NCI-H1417 (cell line): ENCODE measurements at places on chromosomes 13 and 19.

DNA sequence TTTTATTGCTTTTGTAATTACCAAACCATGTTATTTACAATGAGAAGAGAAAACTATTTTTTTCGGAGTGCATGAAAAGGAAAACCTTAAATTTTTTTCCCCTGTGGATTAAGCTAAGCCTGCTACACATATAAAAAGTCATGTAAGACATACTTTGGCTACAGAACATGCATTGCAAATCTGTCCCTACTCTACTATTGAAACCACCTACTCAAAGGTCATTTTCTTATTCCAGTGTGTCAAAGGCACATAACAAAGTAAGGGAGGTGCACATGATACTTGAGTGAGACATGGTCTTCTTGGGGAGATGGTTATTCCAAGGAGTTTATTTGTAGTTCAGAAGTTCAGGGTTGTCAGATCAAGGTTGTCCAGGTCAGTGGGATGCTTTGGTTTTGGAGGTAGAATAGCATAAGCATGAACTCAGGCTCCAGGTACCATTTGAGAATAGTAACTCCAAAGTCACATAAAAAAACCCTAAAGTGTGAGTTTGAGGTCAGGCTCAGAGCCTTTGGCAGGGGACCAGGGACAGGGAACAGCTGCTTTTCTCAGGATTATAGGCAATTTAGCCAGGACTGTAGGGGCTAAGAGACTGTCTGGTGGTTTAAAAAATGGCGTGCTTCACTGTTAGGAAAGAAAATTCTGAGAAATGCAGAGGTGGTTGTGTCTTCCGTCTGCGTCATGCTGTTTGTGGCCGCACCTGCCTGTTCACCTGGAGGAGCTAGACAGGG is 15.4 kb downstream of the FARP1 start:
- DNase-seq: no peak

DNA sequence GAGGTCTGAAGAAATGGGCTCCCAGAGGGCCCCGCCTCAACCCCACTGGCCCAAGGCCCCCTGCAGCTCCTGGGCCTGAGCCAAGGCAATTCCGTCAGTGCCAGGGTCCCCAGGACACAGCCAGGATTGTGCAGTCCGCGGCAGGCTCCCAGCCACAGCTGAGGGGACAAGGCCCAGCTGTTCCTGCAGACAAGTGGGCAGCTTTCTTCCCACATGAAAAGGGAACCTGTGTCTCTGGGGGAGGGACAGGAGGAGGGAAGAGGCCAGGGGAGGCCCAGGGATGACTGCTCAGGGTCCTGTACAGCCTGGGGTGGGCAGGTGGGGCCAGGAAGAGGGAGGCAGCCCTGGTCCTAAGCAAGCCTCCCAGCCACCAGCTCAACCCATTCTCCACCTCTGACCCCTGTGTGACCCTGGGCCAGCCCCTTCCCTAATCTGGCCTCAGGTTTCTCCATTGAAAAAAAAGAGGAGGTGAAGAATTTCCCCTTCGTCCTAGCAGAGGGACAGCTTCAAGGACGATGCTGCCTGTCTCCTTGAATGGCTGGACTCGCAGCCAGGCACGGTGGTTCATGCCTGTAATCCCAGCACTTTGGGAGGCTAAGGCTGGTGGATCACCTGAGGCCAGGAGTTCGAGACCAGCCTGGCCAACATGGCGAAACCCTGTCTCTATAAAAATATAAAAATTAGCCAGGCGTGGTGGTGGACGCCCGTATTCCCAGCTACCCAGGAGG is 20.5 kb upstream of the VSTM2B start:
- no peak for DNase-seq

GRCh38 chr19:57786286-57786685 is 16.8 kb downstream of the ZNF586 start:
- DNase-seq: no peak

- no peak for DNase-seq
Observed at GRCh38 chr19:1685046-1685445, 32.6 kb upstream of the TCF3 start.

DNA sequence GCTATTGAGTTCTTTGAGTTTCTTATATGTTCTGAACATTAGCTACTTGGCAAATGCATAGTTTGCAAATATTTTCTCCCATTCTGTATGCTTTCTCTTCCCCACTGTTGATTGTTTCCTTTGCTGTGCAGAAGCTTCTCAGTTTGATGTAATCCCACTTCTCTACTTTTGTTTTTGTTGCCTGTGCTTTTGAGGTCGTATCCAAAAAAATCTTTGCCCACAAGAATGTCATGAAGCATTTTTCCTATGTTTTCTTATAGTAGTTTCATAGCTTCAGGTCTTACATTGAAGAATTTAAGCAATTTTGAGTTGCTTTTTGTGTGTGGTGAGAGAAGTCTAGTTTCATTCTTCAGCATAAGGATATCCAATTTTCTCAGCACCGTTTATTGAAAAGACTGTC is 536.7 kb upstream of the ARGLU1 start:
- no peak for DNase-seq

- DNase-seq: no peak
Observed at GRCh38 chr13:93726173-93726957, 499.8 kb downstream of the GPC6 start.

DNA sequence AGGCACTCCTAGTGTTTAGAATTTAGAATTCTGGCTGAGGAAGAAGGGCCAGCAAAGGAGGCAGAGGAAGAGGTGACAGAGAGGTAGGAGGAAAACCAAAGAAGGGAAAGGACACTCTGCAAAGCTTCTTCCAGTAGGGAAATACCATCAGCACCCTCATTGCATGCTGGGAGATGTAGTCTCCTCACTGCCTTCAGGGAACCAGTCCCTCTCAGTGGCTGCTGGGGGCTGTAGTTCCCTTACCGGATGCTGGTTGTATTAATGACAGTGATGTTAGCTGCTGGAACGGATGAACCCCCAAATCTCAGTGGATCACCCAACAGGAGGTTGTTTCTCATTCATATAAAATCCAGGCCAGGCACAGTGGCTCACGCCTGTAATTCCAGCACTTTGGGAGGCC is 10.1 kb downstream of the GRIN2D start:
- peak; percentile 63 for DNase-seq

GRCh38 chr19:17873786-17874757 is 2.3 kb downstream of the SLC5A5 start:
- peak; percentile 33 for DNase-seq

- no peak for DNase-seq
Observed at GRCh38 chr19:2428756-2429711, 1.6 kb upstream of the TIMM13 start.

DNA sequence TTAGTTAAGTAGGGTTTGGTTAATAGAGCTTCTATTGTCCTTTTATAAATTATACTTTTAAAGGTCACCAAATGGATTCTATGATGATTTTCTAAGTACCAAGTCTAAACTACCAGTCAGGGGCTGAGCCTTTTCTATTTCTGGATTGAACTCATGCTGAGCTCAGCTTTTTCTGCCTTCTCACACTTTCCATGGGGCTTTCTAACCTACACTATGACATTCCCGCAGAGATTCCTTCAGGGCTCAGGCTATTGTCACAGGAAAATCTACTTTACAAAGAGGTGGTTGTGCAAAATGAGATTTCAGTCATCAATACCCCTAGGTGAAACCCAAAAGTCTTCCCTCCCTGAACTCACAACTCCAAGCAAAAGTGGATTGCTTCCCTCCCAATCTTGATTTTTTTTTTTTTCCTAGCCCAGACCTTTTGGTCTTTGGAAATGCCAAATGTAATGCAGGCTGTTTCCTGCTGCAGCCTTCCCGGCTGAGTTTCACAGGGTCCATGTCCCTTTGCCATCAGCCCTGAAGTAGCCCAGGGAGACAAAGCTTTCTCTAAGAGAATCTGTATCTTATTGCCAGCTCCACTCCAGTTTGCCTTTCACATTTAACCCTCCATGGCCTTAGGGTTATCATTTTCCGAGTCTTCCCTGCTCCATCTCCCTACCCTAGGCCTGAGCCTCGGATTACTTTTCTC is 13.6 kb downstream of the C13orf42 start:
- DNase-seq: no peak

DNA sequence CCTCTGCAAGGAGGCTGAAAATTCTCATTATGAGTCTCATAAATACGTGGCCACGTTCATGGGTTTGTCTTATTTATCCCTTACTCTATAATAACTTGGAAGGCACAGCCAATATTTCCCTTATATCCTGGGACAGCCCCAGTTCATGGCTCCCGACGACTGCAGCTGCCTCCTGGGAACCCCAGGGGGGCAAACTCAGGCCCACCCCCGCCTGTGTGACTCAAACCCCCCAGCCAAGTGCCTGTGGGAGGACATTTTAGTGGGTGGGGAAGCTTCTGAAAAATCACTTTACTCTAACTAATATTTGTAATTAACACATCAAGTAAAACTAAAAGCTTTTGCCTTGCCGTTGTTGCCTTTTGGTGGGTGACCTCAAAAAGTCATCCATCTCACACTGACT is 14.3 kb downstream of the RASA3 start:
- DNase-seq: no peak

- no peak for DNase-seq
Observed at GRCh38 chr19:52170863-52171320, 529 bp downstream of the ZNF836 start.

DNA sequence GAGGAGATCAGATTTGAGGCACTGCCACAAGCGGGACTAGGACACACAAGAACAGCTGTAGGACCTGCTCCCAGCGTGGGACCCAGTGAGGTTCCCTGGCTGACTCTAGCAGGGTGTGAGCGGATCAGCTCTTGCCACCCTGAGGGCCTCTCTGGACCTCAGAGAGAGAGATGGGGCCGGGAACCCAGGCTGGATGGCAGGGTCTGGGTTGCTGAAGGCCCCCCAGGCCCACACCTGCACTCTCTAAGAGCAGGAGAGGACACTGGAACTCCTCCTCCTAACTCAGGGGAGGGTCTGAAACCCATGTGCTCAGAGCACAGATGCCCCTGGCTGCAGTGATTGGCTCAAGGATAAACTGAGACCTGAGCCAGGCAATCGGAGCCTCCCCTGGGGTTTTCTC is 13.5 kb upstream of the IL4I1 start:
- no peak for DNase-seq

DNA sequence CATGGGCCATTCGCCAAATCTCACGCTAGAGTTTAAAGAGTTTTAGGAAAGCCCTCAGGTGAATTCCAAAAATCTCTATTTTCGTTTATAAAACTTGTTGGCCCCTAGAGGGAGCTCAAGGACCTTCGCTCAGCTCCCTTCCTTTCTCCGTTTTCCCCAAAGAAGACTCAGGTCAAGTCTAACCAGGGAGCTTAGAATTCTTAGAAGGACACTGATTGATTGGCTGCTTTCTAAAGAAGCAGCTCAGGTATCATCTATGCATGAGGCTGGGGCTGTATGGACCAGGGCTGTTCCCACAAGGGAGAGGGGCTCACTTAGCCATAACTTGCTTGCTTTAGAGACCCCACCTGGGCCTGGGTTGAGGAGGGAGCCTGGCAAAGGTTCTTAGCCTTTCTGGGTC is 20.5 kb downstream of the DZIP1 start:
- peak; percentile 24 for DNase-seq

- DNase-seq: no peak
Observed at GRCh38 chr19:39788244-39788643, 9.6 kb downstream of the LEUTX start.

GRCh38 chr19:48249502-48250014 is 6.2 kb downstream of the CARD8 start:
- no peak for DNase-seq

DNA sequence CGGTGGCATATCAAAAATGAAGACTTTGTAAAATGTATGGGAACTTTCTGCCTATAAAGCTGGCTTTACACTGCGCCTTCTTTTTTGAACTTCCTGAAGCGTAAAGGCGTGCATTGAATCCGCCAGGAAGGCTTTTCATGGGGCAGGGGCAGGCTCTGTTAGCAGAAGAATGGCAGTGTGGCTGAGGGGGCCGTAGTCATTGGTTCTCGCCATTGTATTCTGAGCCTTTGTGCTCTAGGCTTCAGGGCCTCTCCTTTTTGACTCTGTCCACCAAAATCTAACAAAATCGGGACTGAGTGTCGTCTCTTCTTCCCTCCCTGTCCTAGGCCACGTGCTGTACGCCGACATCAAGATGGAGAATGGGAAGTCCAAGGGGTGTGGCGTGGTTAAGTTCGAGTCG is 14.1 kb downstream of the PRAM1 start:
- DNase-seq: no peak

GRCh38 chr19:7559102-7559501 is 23.6 kb downstream of the PNPLA6 start:
- no peak for DNase-seq

DNA sequence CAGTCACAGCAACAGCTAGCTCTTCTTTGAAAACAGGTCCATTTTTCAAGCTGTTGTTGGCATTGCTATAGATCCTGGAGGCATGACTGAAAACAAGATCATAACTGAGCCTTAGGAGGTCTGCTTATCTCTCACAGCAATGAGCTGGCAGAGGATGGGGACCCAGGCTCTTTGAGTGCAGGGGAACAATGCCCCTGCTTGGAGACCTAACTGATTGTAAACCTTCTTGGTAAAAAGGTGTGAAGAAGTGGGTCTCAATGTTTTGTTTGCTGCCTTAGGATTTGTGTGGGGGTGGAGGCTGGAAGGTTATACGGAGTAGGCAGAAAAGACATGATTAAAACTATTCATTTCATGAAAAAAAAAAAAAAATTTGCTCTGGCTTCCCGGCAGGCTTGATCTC is 94.6 kb downstream of the EFNB2 start:
- DNase-seq: peak; percentile 58

- no peak for DNase-seq
Observed at GRCh38 chr13:95337597-95337996, 36.3 kb upstream of the ABCC4 start.

DNA sequence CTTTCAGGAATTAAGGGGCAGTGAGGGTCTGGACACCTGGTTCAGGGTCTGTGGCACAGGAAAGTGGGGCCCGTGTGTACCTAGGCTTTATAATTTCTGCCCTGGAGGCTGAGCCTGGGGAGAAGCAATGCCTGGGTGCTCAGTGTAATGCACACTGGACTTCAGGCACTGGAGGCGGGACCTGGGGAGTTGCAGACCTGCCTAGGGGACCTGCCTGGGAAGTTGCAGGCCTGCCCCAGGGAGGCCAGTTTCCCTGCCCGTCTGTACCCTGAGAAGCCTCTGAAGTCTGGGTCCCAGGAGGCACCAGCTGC is 2.5 kb upstream of the TMEM59L start:
- no peak for DNase-seq

DNA sequence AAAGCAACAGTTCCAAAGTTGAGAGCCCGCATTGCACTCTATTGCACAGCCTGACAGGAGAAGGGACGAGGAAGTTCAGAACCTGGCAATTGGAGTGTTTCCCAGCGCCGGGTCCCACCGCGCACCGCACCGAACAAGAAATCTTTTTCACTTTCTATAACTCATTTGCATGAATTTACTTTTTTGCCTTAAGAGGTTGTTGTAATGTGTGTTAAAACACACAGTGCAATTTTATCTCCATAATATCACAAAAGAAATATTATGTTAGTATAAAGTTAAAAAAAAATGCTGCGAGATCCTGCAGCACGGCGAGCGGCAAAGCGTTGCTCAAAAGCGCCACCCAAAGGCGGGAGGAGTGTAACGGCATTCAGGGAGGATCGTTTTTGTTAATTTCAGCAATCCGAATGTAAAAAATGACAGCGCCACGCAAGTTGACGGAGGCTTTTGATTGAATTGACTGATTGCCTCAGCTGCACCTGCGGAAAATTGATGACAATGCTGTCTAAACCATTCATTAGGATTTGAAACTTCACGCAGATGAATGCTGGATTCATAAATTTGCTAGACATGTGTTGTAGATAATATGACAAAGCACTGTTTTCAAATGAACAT is 303.6 kb upstream of the ZNF507 start:
- no peak for DNase-seq

- DNase-seq: no peak
Observed at GRCh38 chr13:112953591-112954487, 15.2 kb upstream of the MCF2L start.
